Tongue (tissue), 3 donors: ENCODE measurements at places on chromosomes 6 and 20. TPM values are rescaled to one million over a fixed set of nuclear protein-coding genes. Genes with fewer than 3 reads are reported as not detected.

GRCh38 chr20:63238514-63239125 lies 2.9 kb downstream of the BIRC7 start:
- peak; percentile 64 for DNase-seq

GRCh38 chr20:59752704-59753460 lies 148.5 kb downstream of the PHACTR3 start:
- DNase-seq: peak; percentile 35

DNA sequence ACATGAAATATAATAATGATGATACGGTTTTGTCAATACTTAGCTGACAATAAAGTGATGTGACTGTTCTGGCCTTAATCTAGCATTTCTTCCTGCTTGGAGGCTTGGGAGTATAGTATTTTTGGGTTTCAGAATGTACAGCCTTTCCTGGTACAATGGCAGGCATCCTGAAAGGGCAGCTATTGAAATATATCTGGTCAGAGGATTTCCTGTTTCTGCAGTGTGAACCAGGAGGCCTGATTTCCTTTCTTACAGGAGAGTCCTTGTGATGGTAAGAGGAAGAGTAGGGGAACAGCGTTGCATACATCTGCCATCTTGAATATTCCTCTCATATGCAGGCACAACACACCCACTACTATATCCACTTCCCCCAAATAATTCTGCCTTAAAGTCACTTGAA lies 93.7 kb downstream of the MYO6 start:
- no peak for DNase-seq

- no peak for DNase-seq
Measured at GRCh38 chr6:134723081-134723871, 226.6 kb downstream of the ALDH8A1 start.

DNA sequence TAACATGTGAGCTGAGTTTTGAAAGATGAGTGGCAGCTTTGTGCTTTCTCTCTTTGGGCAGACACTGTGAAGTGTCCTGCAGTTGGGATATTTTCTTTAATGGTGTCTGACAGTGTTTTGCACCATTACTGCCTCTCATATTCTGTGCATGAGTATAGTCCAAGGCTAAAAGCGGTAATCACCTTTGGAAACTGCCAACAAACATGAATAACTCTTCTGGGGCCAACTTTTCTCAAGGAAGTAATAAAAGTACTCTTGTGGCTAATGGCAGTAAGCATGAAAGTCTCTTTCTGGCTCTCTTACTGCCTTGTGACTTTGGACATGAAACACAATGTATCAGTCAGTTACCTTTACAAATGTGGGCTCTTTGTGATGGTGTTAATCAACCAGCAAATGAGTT lies 91.7 kb upstream of the SOX4 start:
- no peak for DNase-seq

DNA sequence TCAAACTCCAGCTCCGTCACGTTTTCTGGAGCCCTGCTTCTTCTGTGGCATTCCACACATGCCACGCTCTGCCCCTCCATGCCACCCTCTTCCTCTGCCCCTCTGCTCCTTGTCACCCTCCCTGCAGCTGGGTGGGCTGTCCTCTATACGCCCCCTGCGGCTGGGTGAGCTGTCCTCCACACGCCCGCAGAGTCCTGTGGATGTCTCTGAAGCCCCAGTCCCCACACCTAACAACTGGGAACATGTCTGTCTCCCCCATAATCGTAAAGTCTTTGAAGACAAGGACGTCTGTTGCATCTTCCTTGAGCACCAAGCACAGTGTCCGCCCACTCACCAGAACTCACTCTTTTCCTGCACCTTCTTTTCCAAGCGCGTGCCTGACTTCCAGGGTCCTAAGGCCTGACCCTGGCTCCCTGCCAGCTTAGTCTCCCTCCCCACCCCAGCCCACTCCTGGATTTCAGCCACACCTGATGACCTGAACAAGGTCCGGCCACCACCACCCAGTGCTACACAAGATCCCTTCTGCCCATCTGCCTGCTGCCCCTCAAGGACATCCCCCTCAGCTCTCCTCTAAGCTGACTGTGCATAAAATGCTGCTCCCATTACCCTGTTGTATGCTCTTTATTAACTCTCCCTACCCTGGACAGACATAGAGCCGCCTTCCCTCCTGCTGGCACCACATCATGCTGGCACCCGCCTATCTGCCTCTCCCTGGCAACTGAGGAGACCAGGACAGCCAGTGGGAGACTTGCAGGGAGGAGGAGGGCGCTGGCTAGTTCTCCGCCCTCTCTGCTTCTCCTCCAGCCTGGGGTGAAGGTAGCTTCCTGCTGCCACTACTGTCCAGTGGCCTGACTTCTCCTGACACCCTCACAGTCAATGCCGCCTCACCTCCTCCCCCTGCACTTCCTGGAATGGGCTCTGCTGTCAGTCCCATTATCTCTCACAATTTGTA lies 10.7 kb upstream of the PRR18 start:
- no peak for DNase-seq

DNA sequence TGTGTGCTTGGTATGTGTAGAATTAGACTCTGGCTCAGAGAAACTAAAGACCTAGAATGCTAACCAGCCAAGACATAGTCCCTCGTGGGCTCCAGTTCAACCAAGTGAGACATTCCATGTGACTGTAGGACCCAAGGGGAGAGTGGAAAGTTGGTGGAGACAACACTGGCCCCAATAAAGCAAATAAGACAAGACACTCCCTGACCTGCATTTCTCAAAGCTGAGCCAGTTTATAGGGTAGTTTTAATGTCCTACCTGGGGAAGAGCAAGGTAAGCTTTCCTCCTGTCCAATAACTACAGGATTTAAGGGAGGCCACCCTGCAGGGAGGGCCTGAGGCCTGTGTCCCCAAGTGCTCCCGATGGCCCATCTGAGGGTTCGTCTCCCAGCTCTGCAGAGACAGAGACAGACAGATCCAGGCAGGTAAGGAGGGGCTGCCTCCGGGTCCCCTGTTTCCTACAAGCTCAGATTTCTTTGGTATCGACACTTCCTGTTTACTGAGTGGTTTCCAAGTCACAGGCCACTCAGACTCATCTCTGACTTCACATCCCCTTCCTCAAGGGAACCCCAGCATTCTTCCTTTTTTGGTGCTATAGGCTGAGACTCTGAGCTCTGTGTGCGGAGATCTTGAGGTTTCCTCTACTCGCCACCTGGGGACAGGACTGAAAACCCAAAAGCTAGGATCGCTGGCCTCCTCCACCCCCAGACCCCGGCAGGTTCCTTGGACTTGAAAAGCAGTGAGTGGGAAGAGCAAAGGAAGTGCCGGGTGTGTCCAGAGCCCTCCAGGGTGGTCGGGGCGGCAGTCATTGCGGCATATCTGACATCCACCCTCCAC lies 92.4 kb downstream of the PRND start:
- DNase-seq: no peak

DNA sequence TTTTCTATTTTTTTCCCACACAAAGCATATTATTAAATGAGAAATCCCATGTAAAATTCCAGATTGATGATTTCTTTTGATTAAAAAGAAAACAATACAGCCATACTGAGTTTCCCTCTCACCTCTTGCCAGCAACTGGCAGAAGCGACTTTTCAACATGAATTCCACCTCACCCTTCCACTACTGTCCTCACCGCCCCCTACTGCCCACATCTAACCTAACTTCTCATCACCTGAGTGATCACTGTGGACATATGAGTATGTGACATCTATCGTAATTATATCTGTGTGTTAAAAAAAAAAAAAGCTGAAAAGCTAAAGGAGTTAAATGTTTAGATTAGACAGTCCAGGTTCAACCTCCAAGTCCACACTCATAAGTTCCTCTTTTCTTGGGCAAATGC lies 528.6 kb downstream of the PRKN start:
- no peak for DNase-seq

DNA sequence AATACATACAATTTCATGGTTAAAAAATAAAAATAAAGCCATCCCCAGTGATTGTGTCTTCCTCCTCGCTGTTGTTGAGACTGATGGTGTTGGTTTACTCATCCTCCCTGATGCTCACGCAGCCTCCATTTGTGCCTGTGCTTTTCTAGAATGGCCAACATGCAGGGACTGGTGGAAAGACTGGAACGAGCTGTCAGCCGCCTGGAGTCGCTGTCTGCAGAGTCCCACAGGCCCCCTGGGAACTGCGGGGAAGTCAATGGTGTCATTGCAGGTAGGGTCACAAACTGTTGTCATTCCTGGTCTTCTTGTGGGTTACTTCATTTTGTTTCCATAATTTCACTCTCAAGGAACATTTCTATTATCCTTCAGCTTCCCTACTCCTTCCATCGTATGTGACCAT lies 28.0 kb downstream of the CAP2 start:
- no peak for DNase-seq

Gene GPR63
- 2.4 TPM for total RNA-seq

Gene SNAI1
- 0.31 TPM for total RNA-seq

Gene C20orf202
- total RNA-seq: not detected

Gene TRIM10
- 1.0 TPM for total RNA-seq

Gene SEMG1
- not detected for total RNA-seq

Gene IL20RA
- total RNA-seq: 4.6 TPM
